ENCODE measurements at places on chromosomes 11 and 22.

- DNase-seq: no peak
Observed at GRCh38 chr11:84224042-84224441, 937.9 kb upstream of the CCDC90B start.

DNA sequence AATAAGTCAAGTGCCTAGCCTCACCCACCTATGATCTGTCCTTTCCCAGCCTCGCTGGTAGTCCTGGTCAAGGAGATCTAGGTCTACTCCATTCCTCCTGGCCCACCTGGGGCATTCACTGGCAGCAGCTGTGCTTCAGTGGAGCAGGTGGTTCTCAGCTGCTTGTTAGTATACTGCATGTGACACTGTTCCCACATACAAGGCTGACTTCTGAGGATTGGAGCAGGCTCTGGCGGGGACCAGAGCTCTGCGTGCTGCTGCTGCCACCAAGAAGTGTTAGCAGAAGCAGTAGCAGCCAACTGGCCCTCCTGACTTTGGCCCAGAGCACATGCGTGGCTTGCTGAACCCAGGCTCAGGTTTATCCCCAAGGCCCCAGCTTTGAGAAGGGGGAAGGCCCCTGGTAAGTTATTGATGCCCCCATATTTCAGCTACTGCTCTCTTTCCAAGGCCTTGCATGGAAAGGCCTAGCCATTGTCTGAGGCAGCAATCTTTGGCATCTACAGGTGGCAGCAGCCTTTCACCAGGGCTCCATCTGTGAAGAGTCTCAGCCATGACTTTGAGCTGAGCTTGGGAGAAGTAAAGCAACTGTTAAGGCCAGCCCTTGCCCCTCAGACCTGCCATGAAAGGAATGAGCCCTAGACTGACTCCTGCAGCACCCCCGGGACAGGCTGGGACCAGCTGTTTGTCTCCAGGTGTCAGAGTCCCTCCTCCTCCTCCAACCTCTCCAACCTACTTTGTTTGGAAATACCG is 26.5 kb downstream of the ARHGAP1 start:
- no peak for DNase-seq

GRCh38 chr11:110565357-110566336 is 135.9 kb downstream of the FDX1 start:
- DNase-seq: no peak

GRCh38 chr11:128207861-128208321 is 379.5 kb downstream of the ETS1 start:
- DNase-seq: no peak

DNA sequence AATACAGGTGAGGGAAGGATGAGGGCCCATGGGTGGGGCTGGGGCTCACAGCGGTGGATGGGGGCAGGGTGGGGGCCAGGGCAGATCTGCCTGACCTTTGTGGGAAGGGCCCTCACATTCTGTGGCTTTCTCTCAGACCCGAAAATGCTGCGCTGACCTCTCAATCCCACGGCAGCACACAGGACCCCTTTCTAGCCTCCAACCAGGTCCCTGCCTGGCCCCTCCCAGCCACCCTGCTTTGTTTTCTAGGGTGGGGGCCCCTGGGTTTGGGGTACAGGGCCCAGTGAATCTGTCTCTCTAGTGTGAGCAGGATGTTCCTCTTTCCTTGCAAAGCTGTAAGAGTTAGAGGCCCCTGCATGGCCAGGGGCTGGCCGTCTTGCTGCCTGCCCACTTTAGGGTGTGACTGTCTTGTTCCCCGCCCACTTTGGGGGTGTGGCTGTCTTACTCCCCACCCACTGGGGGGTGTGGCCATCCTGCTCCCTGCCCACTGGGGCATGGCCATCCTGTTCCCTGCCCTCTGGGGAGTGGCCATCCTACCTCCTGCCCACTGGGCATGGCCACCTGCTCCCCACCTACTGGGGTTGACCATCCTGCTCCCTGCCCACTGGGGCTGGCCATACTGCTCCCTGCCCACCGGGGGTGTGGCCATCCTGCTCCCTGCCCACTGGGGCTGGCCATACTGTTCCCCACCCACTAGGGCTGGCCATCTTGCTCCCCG is 11.5 kb downstream of the PARVG start:
- DNase-seq: peak; percentile 16

GRCh38 chr11:113048820-113049768 is 87.9 kb downstream of the NCAM1 start:
- no peak for DNase-seq

Data from activated T-helper 1 cell treated with Interleukin-2 at 50 U/mL for 16 hours (primary cell).